Ascending aorta (tissue), 2 donors: ENCODE measurements at places on chromosomes 6 and 20.
A peak's percentile ranks its signal among the peaks of the same experiment; 100 is the strongest.

DNA sequence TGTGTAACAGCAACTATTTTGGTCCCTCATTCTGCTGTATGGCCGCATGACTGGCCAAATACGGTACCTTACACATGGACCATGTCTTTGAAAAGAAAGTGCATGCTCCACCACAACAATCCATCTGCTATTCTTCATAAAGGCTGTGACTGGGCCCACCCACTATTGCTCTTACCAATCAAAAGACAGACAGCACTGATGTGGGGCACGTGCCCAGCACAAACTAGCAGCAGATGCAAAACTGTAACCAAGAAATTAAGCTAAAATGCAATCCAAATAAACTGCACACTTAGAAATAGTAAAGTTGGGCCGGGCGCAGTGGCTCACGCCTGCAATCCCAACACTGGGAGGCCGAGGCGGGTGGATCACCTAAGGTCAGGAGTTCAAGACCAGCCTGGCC, 20.5 kb downstream of the MDN1 start:
- no peak for DNase-seq

DNA sequence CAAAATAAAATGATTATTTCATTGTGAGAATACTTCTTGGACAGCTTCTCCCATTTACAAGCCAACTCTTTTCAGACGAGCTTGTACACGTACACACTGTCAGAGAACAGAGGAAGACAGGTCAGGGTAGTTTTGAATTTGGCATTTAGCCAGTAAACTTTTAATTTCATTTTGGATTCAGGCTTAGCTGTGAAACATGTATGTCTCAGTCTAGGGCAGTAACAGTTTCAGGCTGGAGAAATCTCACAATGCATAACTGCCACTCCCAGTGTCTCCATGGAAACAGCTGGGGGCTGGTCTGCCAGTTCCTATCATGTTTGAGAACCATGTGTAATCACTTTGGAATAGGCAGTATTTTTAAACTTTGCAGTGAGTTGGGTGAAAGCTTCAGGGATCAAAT, 22.0 kb upstream of the QKI start:
- no peak for DNase-seq

- DNase-seq = no peak
Measured at GRCh38 chr20:47389867-47390347, 33.4 kb upstream of the ZMYND8 start.

- DNase-seq = no peak
Measured at GRCh38 chr20:48698507-48699267, 129.1 kb downstream of the PREX1 start.

DNA sequence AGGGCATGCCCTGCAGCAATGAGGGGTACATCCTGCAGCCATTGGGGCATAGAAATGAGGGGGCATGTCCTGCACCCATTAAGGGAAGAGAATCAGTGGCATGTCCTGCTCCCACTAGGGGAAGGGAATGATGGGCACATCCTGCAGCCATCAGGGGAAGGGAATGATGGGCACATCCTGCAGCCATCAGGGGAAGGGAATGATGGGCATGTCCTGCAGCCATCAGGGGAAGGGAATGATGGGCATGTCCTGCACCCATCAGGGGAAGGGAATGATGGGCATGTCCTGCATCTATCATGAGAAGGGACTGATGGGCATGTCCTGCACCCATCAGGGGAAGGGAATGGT, 49.7 kb downstream of the PSMB1 start:
- no peak for DNase-seq

DNA sequence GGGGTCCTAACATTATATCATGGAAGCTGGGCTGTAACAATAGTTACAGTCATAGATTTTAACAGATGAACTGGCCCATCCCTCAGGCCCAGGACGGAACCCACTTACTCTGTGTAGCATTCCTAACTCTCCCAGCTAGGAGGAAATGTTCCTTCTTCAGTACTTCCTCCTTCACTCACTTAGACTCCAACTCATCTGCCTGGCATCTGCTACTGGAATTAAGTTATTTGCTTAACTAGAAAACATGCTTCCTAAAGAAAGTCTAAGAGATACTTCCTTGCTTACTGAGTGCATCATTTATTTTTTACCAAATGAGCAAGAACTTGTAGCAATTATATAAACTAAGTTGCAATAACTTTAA, 20.5 kb downstream of the GCLC start:
- no peak for DNase-seq

DNA sequence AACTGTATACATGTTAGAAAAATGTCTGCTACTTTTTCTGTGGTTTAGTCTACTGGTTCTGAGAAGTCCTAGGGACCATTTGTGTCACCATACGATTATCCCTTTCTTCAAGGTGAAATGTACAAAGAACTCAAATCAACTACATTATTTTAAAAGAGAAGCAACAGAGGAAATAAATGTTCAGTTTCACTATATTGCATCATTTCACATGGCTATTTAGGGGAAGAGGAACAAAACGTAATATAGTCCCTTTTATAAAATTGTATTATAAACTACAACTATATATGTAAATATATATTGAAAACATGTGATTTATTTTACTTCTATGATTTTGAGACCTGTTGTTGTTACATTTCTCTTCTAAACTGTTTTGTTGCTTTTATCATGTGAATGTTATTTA, 1308.0 kb downstream of the EPHA7 start:
- DNase-seq = no peak

GRCh38 chr6:124949706-124950105, 12.5 kb upstream of the RNF217 start:
- DNase-seq = no peak

- DNase-seq = no peak
Measured at GRCh38 chr20:62258499-62259293, 20.4 kb downstream of the OSBPL2 start.

- no peak for DNase-seq
Measured at GRCh38 chr6:159090530-159091480, 46.0 kb upstream of the TAGAP start.

DNA sequence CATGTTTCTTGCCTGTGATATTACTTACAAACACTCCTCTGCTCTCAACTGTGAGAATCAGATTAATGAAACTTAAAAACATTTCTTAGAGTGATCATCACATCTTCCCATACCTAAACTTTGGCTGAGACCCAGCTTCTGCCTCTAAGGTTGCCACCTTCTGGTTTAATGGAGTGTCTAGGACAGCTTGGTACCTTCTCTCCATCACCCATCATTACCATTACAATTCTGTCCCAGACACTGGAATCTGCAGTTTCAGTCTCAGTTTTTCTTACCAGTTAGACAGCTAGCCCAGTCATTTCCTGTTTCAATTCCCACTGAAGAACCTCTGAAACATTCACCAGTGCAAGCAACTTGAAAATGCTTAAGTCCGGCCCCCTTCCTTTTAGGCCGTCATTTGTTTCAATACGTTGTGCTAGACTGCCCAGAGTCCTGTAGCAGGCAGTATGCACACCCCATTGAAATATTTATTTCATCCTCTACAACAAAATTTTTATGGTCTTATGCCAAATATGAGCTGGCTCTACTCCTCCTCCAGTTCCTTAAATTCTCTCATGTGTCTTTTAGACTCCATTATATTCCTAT, 107.0 kb upstream of the FOXO3 start:
- no peak for DNase-seq

- DNase-seq = no peak
Measured at GRCh38 chr6:75505424-75505823, 11.8 kb upstream of the FILIP1 start.

DNA sequence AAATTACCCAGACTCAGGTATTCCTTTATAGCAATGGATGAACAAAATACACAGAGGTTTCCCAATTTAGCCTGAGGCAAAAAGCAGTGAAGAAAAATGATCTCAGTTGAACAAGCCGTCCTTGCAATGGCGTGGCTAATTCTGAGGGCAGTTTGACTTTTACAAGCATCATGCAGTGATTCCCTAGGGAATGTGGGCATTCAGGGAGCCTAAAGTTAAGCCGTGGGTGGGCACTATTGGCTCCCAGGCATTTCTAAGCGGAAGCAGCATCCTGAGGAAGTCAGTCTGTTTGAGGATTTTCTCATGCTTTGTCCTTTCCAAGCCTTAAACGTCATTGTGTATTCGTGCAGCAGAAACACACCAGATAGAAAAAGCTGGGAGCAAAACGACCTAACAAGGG, 133.9 kb downstream of the MYLK4 start:
- no peak for DNase-seq

DNA sequence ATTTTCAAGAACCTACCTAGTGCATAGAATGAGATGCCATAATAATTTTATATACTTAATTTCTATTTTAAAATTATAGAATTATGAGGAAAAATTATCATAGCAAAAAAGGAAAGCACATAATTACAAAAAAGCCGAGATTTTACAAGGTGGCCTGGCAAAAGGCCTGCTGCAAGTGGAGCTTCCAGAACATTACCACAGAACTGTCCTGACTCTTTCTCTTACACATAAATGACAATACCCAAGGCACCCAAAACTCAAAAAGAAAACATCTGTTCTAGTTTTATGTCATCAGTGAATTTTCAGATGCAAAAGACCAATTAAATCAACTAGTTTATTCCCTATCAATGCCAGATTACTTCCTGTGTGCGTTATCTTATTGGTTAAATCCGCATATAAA, 74.2 kb downstream of the FILIP1 start:
- no peak for DNase-seq

GRCh38 chr6:161137320-161137719, 136.5 kb downstream of the AGPAT4 start:
- DNase-seq = no peak

DNA sequence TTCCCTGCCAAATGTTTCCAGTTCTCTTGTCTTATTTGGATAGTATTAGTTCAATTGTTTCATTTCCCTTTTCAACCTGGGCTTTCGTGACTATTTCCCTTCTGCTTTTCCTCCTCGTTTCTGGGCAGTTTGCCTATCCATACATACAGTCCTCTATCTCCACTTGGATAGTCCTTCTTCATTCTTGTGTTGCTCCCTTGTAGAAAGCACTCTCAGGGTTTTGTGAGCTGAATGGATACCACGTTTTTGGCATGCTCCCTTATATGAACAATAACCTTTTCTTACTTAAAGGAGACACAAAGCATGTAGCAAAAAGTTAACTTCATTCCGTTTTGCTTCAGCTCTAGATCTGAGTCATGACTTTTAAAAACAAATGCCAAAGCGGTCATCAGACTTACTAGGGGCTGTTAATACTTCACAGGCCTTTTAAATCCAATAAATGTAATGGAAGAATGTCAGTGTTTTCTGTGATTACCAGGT, 16.6 kb downstream of the CRYBG1 start:
- DNase-seq = no peak

GRCh38 chr6:22071270-22072041, 225.4 kb downstream of the PRL start:
- peak; percentile 23 for DNase-seq

GRCh38 chr6:79625746-79626145, 5.4 kb upstream of the SH3BGRL2 start:
- no peak for DNase-seq

DNA sequence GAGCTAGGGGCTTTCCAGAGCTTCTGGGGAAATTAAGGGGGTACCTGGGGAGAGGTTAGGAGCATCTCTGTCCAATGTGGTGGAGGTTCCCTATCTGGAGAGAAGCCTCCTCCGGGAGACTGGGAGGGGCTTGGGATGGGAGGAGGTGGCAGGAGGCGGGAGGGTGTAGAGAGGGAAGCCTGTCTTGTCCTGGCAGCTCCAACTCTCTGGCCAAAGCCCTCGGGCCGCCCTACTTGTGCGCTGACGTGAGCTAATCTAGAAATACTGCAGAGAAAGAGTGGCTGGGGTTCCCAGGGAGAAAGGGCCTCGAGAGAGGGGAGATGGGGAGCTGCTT, 1.6 kb upstream of the SLC32A1 start:
- DNase-seq = no peak

- no peak for DNase-seq
Measured at GRCh38 chr20:32069711-32070110, 17.7 kb downstream of the HCK start.

- no peak for DNase-seq
Measured at GRCh38 chr6:170097505-170098427, 193.1 kb downstream of the DLL1 start.

GRCh38 chr6:84667252-84668213, 96.9 kb downstream of the TBX18 start:
- no peak for DNase-seq

- no peak for DNase-seq
Measured at GRCh38 chr6:78483553-78484197, 383.7 kb upstream of the IRAK1BP1 start.

DNA sequence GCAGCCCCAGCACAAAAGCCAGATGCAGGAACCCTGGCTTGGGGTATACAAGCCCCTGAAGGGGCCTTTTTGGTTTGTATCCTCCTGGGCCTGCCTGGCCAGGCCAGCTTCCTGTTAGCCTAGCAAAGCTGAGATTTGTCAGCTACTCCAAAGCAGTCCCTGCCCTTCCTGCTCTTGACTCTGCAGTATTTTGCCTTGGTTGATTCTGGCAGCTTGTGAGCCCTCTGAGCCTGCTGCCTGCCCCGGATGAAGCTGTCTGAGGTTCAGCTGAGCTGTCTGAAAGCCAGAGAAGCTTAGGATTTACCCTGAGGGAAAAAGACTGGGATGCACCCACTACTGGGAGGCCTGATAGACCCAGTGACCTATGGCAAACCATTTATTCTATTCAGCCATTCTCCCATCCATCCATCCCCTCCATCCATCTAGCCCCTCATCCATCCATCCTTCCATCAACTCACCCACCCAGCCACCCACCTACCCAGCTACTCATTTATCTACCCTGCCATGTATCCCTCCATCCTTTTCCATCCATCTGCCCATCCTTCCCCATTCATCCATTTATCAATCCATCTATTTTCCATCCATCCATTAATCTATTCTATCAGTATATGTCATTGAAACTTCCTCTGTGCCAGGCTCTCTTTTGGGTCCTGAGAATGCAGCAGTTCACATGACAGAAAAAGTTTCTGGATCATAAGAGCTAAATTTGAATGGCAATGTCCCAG, 307.5 kb downstream of the DHX35 start:
- no peak for DNase-seq

- DNase-seq = no peak
Measured at GRCh38 chr20:46640536-46641311, 10.5 kb downstream of the SLC13A3 start.

- no peak for DNase-seq
Measured at GRCh38 chr20:34355427-34355826, 7.6 kb upstream of the ITCH start.

DNA sequence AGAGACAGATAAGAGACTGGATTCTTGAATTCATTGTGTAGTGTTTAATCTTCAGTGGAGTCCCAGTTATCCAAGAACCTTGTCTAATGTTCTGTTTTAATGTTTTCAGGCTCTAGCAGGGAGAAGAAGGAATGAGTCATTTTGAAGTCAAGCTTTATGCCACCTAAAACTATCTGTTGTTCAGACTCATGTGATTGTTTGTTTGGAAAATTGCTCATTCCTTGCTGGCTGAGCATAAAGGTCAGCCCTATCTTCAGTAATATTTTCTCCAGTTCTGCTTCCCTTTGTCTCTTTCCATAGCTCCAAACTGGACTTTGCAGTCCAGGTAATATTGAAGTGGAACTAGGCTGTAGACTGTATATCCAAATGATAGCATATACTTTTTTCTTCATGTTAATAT, 34.2 kb downstream of the CLVS2 start:
- DNase-seq = no peak
